ENCODE measurements at places on chromosomes 4 and X.

DNA sequence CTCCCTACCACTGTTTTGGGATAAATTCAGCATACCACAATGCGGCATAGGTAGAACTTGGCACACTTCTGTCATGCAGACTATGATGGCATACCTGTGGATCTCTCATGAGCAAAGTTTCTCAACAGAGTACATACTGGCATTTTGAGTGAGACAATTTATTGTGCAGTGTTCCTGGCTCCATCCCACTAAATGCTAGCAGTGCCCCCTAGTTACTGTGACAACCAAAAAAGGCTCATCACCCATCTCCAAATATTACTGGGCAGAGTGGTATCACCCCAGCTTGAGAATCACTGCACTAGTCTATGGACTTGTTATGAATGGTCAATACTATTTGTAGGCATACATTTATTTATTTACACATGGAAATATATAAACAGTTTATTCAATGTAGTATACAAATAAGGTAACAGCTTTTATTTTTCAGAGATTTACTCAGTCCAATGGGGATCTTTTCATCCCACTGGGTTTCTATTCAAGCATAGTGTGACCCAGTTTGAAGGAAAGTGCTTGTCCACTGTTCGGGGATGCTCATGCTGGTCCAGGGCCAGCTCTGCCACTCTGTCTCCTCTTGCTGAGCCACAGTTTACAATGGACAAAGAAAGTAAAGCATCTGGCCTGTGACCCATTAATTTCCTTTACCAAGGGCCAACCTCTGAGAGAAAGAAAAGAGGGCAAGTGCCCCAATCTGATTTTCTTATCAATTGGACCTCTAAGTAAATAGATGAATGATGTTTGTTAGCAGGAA, 81.0 kb upstream of the IL2 start:
- no peak for DNase-seq

DNA sequence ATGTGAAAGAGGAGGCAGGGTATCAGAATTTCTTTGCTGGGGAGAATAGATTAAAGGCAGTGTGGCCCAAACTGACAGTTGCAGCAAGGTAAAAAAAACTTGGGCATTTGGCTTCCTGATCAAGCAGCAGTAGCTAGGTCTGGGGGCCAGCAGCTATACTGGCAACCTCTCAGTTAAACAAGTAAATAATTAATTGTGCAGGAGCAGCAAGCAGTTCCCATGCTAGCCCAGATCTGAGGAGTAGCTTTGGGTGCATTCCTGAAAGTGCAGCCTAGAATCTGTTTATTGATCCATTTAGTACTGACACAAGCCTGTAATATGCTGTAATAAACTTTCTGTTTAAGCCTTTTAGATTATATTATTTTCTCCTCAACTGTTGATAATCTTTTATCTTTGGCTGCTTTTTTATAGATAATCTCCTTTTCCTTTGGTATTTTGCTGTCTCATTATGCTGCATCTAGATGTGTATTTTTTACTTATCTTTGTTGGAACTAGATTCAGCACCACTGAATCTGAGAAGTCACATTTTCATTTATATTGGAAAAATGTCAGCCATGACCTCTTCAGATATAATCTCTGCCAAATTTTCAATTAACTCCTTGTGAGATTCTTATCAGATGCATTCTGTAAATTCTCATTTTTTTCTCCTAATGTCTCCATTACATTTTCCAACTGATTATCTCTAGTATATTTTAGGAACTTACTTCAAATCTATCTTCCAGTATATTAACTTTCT, 276.3 kb downstream of the STPG2 start:
- DNase-seq, result no peak

DNA sequence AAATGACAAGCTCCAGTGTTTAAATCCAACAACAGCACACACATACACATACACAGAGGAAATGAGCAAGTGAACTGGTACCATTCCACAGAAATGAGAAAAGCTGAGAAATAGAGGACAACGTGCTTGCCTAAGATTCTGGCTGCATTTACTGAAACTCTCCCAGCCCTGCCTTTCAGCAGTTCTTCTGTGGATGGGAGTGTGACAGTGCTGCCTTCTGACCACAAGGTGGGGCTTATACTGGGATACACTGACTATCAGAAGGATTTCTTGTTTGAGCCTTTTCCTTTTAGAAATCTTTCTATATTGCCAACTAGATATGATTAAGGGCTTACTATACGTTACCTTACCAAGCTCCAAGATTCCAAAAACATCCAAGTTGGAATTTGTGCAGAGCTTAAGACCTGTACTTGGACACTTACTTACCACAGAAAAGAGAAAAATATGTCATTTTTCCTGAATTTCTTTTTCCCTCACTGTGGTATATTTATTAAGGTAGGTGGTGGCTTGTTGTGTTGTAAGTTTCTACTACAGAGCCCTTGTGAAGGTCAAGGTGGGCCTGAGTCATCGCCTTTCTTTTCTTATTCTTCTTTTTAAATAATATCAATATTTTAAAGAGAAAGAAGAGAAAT, 10.7 kb upstream of the CXCL8 start:
- DNase-seq, result no peak

DNA sequence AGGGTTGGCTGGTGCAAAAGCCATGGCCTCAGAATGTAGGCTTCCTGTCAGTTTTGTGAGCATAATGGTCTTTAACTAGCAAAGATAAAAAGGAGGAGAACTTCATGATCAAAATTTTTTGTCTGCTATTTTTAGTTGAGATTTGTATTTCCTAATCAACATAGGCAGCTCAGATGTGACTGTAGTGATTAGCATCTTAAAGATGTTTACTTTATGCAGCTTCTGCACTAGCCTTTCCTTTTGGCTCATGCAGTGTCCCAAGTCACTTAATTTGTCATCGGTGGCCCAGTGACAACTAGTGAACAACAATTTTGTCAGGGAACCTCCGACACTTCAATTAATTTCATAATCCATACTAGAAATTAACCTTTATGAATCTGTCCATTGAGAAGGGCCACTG, 109.8 kb downstream of the CEP135 start:
- no peak for DNase-seq
